Activated CD4-positive, alpha-beta T cell treated with anti-CD3 and anti-CD28 coated beads, Interleukin-2, amount 50 U/mL, for 48 hours (primary cell): ENCODE measurements at places on chromosomes 16 and 17.
A peak's percentile ranks its signal among the peaks of the same experiment; 100 is the strongest.

- DNase-seq, result no peak
Observed at GRCh38 chr17:78089576-78090281, 38.8 kb downstream of the TMC6 start.

DNA sequence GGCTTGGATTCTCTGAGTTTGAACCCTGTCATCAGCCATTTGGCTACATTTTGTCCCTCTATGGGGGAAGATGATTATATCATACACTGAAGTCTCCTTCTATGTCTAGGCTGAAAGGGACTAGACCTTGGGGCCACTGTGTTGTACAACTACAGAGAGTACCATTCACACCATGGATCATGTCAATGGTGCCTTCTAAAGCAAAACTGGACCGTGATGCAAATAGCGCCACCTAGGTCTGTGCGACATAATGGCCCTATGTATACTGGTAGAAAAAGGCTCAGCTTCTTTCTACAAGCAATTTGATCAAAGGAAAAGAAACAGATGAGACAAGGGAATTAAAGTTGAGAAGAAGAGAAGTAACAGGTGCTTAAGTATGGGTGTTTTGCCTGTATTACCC, 100.7 kb downstream of the LYRM1 start:
- DNase-seq, result peak; percentile 47

DNA sequence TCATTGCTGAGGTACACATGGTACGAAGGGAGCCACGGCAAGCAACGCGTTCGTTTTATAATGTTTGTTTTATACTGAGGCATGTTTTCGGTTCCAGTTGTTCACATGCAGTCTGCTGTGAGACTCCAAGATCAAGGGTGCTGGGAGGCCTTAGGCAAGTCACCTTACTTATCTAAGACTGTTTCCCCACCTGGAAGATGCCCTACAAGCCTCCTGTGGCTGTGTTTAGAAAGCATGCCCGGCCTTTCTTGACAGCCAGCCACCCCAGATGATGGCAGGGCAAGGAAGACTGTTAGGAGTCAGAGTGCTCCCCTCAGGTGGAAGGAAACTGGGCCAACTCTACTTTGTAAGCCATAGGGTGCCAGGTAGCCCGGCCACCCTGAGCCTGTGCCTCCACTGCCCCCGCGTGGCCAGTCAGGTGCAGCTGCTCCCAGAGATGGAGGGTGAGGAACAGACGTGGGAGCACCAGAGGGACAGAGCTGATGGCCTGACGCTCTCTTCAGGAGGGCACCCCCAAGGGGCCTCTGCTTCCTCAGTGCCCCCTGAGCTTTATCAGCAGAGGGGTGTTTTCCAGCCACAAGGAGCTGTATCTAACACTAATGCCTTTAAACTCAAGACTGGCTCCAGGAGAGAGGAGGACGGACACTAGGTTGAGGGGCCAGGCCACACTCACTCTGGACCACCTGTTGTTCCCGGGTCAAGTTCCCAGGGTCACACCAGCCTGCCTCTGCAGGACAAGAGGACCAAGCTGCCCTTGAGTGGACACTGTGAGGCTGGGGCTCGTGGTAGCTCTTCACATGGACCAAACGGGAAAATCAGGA, 5.4 kb downstream of the NAT9 start:
- DNase-seq, result peak; percentile 79

GRCh38 chr17:17042851-17043460, 699 bp downstream of the MPRIP start:
- peak; percentile 38 for DNase-seq

- DNase-seq, result no peak
Observed at GRCh38 chr17:57746221-57746620, 1.1 kb upstream of the CCDC182 start.
